Epithelial cell of esophagus (primary cell): ENCODE measurements at places on chromosomes 1 and 21.

GRCh38 chr1:226575436-226575720 lies 26.8 kb downstream of the STUM start:
- DNase-seq = no peak

DNA sequence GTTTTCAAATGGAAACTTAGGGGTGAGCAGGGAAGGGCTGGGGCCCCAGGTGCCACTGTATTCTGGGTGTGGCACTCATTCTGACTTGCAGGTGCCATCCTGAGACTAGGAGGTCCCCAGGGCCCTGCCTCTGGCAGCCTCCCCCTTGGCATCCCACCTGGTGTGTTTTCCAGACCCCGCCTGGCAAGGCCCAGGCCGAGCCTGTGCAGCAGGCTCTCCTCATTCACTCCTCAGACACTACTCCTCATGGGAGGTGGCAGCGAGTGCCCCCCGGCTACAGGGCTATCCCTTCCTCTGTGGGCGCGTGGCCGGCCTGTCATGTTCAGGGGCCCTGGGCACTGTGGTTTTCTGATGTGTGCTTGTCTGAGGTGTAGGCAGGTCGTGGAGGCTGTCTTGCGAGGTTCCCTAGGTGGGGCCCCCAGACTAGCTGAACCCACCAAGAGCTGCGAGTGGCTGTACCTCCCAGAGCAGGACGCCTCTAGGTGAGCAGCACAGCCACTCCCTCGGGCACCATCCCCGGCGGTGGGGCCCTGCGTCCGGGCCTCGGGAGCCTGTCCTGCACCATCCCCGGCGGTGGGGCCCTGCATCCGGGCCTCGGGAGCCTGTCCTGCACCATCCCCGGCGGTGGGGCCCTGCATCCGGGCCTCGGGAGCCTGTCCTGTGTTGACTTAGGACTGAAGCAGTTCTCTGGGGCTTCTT lies 13.2 kb downstream of the SLX9 start:
- DNase-seq = no peak

DNA sequence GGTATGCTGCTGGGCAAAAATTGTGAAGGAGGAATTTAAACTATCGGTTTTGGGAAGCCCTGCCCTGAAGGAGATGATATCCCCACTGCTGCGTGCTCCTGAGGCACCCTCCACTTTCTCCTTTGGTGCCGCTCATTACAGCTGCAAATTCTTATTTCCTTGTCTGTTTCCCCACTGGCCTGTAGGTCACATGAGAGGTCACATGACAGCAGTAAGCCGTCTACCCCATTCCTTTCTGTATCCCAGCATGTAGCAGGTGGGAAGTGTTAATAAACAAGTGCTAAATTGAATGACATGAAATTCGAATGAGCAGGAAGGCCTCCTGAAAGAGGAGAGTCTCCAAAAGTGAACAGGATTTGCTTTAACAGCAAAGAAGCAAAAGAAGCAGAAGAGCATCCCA lies 58.7 kb downstream of the GRIK3 start:
- DNase-seq = no peak

DNA sequence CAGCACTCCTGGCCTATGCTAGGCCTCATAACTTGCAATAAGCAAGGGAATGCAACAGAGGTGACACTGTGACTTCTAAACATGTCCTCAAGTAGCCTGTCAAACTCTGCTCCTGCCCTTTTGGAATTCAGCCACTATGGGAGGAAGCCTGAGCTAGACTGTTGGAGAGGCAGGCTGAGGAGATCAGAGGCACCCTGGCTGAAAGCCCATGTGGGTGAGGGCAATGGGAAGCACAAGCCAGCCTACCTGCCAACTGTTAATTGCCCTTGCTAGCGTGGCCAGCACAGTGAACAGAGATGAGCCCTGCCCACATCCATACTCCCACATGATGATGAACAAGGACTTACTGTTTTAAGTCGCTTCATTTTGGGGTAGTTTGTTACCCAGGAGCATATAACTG lies 17.7 kb downstream of the GNB1 start:
- DNase-seq = no peak

- DNase-seq = no peak
These were observed 3.2 kb upstream of the LEMD1 start for GRCh38 chr1:205424901-205425600.

DNA sequence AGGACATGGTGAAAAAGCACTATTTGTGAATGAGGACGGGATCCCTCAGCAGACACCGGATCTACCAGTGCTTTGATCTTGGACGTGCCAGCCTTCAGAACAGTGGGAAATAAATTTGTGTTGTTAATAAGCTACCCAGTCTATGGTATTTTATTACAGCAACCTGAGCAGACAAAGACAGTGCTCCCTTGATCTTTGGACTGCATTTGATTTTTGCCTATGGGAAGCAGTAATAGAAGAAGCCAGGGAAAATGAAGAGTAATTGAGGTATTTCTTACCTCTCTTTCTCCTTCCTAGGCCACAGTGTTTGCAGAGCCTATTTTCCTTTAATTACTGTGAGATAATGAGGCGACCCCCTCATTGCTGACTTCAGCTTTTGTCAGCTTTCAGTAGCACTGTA lies 87.9 kb downstream of the PDE4B start:
- no peak for DNase-seq

DNA sequence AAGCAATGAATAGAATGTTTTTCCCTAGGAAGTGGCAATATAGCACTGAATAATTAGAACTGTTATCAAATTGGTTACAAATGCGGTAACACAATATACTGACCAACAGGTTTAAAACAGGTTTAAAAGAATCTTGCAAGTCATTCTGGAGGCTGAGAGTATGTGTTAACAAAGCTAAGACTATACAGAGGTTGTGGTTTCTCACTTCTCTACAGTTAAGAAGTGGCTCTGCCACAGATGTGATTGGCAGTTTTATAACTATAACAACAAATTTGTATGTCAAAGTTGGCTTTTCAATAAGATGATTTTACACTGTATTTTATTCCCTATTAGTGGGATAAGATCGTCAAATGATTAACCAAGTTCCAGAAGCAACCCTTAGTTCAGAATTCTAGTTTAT lies 7.1 kb downstream of the ANGEL2 start:
- no peak for DNase-seq

GRCh38 chr1:116302281-116302680 lies 70.8 kb upstream of the ATP1A1 start:
- no peak for DNase-seq

GRCh38 chr1:196594700-196595099 lies 13.5 kb downstream of the KCNT2 start:
- DNase-seq = no peak

GRCh38 chr1:217018648-217019047 lies 295.4 kb upstream of the ESRRG start:
- peak; percentile 11 for DNase-seq

- no peak for DNase-seq
These were observed 353.6 kb downstream of the BRINP3 start for GRCh38 chr1:190124068-190124467.

GRCh38 chr1:101526813-101527212 lies 290.0 kb downstream of the S1PR1 start:
- peak; percentile 31 for DNase-seq

DNA sequence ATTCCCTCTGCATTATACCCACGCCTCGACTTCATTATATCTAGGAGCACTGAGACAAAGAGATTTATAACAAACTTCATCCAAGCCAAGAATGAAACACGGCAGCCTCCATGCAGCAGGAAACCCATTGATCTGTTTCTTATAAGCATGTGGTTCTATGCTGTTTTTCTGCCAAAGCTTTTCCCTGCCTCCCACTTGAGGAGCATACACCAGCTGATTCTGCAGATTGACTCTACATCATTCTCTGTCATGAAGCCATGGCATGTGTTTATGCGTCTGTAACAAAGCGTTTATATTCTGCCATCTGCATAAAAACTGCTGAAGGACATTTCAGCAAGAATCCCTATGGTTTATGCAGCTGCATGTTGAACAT lies 102.0 kb downstream of the CYYR1 start:
- DNase-seq = no peak

- peak; percentile 63 for DNase-seq
These were observed 22.9 kb upstream of the NDC1 start for GRCh38 chr1:53860967-53861411.

GRCh38 chr1:77473690-77474089 lies 191.9 kb downstream of the AK5 start:
- DNase-seq = peak; percentile 76

DNA sequence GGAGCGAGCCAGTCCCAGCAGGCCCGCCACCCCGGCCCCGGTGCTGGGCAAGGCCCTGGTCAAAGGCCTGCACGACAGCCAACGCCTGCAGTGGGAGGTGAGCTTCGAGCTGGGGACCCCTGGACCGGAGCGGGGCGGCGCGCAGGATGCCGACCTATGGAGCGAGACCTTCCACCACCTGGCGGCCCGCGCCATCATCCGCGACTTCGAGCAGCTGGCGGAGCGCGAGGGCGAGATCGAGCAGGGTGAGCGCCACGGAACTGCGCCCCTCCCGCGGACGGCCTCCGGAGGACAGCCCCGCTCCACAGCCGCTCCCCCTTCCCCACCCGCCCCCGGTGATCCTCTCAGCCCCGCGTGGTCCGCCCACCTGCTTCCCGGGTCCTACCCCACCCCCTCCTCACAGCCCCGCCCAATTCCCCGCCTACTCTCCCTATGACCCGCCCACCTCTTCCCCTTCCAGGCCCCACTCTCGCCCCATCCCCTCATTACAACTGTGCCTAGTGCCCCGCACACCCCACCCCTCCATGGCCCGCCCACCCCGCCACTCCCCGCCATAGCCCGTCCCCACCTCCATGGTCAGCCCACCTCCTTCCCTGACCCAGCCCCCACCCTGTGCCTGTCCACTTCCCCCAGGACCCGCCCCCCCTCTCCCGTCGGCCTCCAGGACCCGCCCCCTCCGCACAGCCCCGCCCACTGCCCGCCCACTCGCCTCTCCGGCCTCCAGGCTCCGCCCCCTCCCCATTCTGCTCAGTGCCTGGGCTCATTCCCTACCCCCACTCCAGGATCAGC lies 52.7 kb downstream of the VWA5B1 start:
- no peak for DNase-seq

GRCh38 chr1:232709386-232709785 lies 79.5 kb upstream of the SIPA1L2 start:
- DNase-seq = peak; percentile 67

GRCh38 chr1:26744075-26744959 lies 43.4 kb upstream of the PIGV start:
- peak; percentile 96 for DNase-seq

DNA sequence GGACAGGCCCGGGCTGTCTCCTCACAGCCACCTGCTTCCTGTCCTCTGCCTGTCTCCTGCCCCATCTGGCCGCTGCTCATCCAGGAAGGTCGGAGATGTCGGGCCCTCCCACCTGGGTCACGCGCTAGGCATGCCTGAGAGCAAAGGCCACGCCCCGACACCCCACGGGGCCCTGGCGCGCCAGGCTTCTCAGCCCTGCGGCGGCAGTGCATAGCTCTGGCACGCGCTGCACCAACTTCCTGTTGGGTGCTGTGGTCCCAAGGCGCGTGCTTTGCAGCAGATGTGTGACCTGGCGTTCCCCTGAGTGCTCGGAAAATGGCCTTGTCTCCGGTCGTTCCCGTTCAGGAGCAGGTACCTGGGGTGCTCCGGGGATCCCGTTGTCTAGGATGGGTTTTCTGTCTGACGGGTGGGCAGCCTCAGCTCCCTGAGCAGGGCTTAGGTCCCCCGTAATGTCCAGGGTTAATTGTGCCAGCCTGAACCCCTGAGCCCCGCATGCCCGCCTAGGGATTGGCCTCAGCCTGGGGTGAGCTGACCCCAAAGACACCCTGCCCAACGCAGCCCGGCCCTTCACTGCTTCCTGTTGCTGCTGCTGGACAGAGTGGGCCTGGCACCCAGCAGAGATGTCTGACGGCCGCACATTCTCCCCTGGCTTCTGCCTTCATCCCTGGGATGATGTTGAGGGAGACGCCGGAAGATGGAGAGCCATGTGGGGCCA lies 19.4 kb upstream of the KCNAB2 start:
- DNase-seq = peak; percentile 58

DNA sequence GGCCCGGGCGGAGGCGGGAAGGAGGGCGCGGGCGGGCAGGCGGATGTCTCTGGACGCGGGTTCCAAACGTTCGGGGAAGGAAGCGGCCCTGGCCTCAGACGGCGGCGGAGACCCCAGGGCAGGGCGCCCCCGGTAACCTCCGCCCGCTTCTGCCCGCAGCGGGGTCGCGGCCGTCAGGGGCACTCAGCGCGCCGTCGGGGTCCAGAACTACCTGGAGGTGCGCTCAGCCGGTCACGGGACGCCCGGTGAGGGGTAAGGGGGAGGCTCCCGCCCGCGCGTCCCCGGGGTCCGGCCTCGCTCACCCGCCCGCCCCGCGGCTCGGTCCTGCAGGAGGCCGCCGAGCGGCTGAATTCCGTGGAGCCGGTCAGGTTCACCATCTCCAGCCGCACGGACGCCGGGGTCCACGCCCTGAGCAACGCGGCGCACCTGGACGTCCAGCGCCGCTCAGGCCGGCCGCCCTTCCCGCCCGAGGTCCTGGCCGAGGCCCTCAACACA lies 406 bp downstream of the PUSL1 start:
- no peak for DNase-seq

- DNase-seq = peak; percentile 65
These were observed 157.7 kb downstream of the TRIM33 start for GRCh38 chr1:114353262-114353661.

- DNase-seq = no peak
These were observed 10.8 kb upstream of the FYB2 start for GRCh38 chr1:56830052-56830451.

GRCh38 chr1:167345386-167345733 lies 124.7 kb downstream of the POU2F1 start:
- DNase-seq = no peak

- peak; percentile 77 for DNase-seq
These were observed 18.5 kb downstream of the CAMK1G start for GRCh38 chr1:209601809-209602657.

DNA sequence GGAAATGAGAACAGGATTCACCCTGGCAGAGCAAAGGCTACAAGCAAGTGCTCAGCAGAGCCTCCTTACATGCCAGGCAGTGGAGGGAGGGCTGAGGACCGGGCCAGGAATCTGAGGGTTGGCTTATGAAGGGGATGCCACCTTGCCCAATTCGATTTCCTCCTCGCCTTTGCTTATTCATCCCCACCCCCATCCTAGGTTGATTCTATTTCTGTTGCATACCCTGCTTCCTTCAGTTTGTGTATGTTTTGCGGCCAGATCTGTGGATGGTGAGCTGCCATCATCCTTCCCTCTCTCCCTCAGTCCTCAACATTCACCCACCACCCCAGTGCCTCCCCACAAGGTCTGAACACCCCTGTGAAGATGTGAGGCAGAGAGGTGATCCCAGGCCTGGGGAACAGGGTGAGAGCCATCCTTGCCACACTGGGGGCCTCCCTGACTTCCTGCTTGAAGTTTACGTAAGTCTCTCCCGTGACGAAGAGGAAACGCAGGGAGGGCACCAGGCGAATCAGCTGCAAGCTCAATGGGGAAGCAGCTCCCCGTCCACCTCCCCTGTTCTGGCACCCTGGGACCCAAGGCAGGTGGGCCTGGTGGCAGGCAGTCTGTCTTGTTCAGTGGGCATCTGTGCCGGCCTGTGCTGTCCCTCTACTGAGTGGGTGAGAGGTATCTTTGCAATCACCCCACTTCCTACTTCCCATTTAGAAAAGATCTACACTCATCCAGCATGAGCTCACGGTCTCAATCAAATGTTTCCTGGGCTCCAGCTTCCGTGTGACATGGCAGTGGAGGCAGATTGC lies 50.6 kb upstream of the CNTN2 start:
- no peak for DNase-seq

GRCh38 chr1:48920851-48921250 lies 144.2 kb upstream of the BEND5 start:
- no peak for DNase-seq
